Stimulated activated CD8-positive, alpha-beta memory T cell treated with anti-CD3 and anti-CD28 coated beads, Interleukin-7, amount 100 ng/mL, for 1 hour (primary cell): ENCODE measurements at places on chromosomes 5 and 9.

GRCh38 chr9:34341659-34342295 is 12.4 kb downstream of the NUDT2 start:
- no peak for DNase-seq

DNA sequence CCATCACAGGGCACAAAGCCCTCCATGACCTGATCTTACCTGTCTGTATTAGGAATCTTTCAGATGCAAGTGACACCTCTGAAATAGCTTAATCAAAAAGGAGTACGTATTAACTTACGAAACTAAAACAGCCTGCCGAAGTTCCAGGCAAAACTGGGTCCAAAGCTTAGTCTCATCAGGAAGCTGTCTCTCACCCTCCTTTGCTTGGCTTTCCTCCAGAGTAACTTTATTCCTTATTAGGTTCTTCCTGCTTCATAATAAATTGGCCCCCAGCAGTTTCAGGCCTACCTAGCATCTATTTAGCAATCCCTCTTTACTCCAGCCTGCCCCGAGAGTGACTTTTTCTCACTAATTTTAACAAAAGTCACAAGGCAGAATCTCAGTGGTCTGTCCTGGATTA is 58.4 kb upstream of the STK32A start:
- DNase-seq = no peak

DNA sequence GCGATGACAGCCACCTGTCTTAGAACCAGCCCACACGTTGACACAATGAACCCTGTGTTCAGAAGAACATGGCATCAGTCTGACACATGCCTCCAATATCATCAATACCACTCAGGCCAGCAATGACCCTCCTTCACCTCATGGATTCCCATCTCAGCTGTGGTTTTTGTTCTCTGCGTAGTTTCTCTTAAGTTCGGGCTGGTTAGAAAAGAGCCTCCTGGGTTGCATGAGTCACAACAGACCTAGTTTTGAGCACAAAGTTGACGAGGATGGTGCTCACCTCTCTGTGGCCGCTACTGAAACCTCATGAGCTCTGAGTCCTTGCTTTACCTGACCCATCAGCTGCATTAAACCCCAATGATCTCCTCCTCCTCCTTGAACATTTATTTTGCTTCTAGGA is 299.9 kb downstream of the SPOCK1 start:
- DNase-seq = no peak

GRCh38 chr5:132473019-132473531 is 17.5 kb downstream of the IRF1 start:
- peak; percentile 65 for DNase-seq

DNA sequence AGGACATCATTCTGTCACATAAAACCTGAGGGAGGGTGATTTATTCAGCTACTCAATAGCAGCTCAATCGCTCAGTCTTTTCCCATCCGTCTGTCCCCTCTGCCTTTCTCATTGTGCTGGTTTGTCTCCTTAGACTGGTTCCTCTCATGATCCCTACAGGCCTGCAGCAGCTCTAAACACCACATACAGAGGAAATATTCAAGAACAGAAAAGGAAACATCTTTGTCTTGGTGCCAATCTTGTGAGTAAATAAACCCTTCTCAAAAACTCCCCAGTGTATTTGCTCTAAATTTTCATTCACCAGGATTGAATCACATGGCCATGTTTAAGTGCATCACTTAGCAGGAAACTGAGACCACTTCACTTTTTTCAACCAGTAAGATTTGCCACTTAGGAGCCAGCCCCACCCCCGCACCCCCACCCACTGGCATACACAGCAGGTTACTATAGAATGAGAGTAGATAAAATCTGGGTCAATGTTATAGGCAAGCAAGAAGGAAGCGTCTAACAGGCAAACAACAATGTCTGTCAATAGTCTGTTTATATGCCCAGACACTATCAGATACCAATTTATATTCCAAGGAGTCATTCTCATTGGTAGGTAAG is 895.5 kb upstream of the DMAC1 start:
- no peak for DNase-seq

DNA sequence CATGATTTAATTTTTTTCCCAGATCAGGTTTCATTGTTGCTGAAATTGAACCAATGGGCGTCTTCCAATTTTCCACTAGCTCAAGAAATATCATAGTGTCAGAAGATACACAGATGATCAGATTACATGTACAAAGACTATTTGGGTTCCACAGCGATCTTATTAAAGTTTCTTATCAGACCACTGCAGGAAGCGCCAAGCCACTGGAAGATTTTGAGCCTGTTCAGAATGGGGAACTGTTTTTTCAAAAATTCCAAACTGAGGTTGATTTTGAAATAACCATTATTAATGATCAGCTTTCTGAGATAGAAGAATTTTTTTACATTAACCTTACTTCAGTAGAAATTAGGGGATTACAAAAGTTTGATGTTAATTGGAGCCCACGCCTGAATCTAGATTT is 251.6 kb downstream of the ADGRV1 start:
- DNase-seq = no peak

GRCh38 chr5:56048124-56048523 is 53.4 kb upstream of the IL6ST start:
- no peak for DNase-seq

- DNase-seq = no peak
Measured at GRCh38 chr5:329121-329735, 7.7 kb downstream of the AHRR start.

GRCh38 chr9:87102126-87102525 is 154.8 kb upstream of the GAS1 start:
- DNase-seq = no peak

GRCh38 chr5:143170104-143170503 is 233.4 kb downstream of the NR3C1 start:
- no peak for DNase-seq

DNA sequence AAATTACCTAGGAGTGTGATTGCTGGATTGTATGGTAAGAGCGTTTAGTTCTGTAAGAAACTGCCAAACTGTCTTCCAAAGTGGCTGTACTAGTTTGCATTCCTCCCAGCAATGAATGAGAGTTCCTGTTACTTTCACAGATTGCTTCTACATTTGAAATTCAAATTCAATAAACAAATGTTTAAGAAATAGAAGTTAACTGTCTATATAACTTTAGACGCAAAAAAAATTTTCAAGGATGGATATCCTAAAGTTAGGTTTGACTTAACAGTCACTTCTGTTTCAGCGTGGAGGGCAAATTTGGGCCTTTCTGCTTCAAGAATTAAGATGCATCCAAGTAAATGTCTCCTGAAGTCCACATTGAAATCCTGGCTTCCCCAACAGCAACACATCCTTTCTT is 445.6 kb downstream of the TAF11L14 start:
- no peak for DNase-seq

- no peak for DNase-seq
Measured at GRCh38 chr5:177542816-177543465, 11.4 kb downstream of the FAM193B start.

- DNase-seq = no peak
Measured at GRCh38 chr9:259405-260404, 45.0 kb downstream of the DOCK8 start.

DNA sequence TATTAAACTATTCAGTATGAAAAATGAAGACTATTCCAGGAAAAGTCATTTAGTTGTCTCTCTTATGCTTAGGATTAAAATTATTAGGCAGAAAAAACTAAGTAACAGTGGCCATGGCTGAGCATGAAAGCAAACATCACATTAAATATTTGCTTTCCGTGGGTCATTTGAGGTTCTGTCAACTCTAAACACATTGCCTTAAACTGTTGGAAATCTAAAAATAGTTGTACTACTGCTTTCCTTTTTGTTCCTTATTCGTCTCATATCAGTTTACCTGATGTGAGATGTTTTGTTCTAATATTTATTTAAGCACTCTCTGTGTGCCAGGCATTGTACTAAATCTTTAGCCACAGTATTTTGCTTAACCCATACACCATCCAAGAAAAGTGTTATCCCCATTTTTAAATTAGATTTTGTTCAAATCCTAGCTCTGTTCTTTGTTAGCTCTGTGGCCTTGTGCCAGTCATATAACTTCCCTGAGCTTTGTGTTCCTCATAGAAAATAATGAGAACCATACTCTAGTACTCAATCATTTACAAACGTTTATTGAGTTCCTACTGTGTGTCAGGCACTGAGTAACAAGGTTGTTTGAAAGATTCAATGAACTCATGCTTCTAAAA is 18.7 kb upstream of the ZNF608 start:
- DNase-seq = no peak

- DNase-seq = no peak
Measured at GRCh38 chr9:85331626-85332025, 410.1 kb downstream of the AGTPBP1 start.

- no peak for DNase-seq
Measured at GRCh38 chr9:86178503-86178902, 79.1 kb upstream of the GOLM1 start.

- DNase-seq = no peak
Measured at GRCh38 chr5:54658010-54658409, 140.5 kb downstream of the SNX18 start.

- no peak for DNase-seq
Measured at GRCh38 chr5:95841914-95842812, 19.6 kb upstream of the GLRX start.

DNA sequence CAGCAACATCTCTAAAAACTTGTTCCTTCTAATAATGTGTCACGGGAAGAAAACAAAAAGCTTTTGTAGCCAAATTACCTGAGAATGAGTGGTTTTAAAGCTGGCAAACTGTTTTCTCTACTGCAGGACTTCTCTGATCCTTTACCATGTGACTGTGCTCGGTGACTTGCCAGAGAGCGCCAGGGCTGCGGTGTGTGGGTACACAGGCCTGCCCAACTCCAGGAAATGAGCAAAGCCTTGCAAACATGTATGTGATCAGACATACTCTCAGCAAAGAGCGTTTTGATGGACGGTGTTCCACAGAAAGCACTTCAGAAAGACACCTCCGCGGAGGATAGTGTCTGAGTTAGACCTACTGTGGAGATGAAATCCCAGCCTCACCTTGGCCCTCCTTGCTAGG is 157.3 kb downstream of the SPOCK1 start:
- DNase-seq = no peak

DNA sequence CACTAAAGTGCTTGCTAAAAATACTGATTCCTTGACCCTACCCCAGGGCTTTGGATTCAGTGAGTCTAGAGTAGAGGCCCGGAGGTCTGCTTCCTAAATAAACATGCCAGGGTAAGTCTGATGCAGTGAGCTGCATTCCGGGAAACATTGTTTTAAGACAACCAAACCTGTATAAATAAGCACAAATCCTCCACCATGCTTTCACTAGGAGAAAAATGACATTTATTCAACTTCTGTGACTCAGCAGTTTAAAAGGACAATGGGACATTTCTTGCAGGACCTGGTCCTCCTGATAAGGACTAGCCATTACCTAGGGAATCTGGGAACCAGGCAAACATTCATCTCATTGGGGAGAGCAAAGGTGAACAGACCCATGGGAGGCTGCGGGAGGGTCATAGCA is 335.3 kb downstream of the MLLT3 start:
- DNase-seq = no peak

DNA sequence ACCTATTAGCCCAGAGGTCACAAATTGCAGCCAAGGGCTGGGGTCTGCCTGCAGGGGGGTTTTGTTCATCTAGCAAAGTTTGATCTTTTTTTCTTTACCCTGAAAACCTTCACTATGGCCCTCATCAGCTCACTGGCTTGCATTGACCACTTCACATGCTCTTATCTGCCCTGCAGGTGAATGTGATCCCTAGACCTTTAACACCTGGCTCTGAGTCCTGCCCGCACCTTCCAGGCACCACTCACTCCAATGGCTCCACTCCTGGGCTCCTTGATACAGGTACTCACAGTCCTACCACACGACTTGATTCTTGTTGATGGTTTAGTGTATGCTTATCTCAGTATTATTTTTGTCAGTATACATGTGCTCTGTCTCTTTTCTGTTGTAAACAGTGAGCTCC is 92.5 kb downstream of the FEM1C start:
- no peak for DNase-seq

DNA sequence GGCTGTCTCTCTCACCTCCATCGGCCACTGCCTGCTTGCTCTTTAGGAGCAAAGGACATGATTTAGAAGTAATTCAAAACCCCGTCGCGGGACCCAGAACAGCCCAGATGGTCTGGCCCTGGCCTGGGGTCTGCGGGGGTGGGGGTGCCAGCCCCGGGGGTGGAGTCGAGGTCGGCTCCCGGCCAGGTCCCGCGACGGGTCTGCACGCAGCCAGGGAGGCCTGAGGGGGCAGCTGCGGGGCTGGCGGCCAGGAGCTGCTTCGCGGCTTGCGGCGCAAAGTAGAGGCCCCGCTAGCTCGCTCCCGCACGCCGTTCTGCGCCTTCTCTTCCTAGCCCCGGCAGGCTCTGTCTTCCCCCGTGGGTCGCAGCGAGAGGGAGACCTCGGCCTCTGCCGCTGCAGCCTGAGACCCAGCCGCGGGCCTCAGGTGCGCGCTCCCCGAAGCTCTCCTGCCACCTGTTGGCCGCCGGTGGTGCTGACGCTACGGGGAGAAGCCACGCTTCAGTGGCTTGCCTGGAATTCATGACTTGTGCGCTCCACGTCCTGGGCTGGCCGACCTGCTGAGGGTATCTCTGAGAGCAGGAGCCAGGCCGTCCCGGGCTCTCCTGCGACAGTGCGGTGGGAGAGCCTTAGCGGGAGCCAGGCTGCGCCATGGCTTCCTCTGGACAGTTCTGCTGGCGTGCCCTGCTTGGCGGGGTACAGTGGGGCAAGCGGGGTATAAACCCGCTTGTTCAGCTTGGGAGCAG is 157.2 kb upstream of the PITX1 start:
- DNase-seq = peak; percentile 29

DNA sequence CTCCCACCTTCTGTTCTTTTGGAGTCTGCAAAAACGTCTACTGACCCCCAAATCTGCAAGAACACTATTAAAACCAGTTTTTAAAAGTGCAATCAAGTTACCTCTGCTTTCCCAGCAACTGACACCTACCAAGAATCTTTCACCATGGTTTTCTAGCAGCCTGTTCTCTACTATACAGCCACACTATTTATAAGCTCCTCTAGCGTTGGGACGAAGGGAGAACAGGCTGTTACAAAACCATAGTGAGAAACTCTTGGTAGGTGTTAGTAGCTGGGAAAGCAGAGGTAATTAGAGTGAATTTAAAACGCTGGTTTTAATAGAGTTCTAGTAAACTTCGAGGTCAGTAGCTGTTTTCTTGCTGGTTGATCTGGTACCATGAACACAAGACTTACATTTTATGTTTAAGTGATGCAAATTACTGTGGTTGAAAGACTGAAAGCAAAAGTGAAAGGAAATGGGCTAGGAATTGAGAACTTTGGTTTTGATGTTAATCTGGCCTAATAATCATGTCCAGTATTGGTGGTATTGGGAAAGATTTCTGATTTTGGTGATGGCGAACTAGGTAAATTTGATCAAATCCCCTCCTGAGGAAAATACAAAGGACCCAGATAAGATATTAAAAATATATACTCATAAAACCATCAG is 5.3 kb downstream of the MROH2B start:
- DNase-seq = no peak

- DNase-seq = no peak
Measured at GRCh38 chr5:91118796-91119195, 264.3 kb downstream of the ARRDC3 start.

DNA sequence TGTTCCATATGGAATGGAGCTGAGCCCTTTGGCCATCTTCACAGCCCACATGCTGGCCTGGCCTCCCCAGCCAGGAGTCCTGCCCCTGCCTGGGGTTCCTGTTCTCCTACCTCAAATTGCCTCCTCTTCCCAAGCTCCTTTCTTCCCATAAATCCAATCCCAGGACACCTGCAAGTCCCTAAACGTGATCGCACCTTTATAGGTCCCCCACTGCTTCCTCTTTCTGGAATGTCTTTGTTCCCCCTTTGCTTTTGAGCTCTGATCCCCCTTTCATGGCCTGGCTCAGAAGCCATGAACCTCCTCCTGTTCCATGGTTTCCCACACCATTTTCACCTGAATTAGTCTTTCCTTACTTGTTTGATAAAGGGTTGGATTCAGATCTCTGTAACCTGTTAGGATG is 68.5 kb downstream of the TRPC7 start:
- DNase-seq = no peak
